SHP77 treated with DMSO at 0.1 percent for 48 hours (cell line): ENCODE measurements at places on chromosomes 2 and 18.

DNA sequence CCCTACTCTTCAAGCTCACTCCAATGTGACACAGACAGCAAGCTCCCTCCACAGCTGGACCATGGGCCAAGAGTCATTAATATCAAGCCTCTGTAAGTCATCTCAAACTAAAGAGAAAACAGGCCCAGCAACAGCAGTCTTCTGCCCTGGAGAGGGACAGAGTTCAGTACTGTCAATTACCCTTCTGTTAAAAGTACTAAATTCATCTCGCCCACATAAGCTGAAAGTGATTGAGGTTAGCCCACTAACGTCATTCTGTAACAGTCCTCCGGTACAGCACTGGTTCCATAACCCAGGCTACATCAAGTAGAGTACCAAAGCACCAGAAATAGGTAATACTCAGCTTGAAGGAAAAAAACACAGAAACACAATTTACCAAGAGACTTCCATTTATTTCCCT, 25.9 kb downstream of the THADA start:
- no peak for DNase-seq

DNA sequence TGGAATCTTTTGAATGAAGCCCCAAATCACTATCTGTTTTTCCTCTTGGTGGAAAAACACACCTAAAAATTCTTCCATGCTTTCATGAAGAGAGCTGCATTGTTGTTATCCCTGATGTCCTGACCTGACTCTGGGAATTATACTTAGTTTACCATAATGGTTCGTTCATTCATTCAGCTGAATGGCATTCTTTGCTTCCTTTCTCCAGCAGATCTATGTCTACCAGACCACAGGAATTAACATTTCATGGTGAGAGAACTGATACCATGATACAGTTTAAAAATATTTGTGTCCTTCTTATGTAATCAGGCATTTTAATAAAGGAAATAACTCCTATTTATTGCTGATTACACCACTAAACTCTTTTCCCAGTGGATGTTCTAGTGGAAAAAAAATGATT, 11.1 kb upstream of the SLC4A10 start:
- DNase-seq: no peak

DNA sequence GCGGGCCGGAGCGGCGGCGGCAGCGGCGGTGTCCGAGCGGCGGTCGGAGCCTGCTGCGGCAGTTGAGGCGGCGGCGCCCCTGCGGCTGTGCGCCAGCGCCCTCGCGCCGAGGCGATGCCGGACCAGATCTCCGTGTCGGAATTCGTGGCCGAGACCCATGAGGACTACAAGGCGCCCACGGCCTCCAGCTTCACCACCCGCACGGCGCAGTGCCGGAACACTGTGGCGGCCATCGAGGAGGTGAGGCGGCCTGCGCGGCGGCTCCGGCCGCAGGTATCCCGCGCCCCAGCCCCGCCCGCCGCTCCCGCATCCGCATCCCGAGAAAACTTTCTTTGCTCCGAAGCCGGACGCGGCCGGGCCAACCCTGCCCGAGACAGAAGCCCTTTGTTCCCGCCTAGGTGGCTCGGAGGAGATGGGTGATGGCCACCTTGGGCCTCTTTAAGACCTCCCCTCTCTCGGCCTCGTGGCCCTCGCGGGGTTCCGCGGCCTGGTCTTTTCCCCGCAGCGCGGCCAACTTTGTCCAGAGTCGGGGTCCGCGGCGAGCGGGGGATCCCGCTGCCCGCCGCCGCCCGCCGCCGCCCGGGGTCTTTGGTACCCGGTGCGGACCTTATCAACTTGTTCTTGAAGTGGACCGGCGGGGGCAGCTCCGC, 504 bp downstream of the ASAP2 start:
- DNase-seq: no peak

DNA sequence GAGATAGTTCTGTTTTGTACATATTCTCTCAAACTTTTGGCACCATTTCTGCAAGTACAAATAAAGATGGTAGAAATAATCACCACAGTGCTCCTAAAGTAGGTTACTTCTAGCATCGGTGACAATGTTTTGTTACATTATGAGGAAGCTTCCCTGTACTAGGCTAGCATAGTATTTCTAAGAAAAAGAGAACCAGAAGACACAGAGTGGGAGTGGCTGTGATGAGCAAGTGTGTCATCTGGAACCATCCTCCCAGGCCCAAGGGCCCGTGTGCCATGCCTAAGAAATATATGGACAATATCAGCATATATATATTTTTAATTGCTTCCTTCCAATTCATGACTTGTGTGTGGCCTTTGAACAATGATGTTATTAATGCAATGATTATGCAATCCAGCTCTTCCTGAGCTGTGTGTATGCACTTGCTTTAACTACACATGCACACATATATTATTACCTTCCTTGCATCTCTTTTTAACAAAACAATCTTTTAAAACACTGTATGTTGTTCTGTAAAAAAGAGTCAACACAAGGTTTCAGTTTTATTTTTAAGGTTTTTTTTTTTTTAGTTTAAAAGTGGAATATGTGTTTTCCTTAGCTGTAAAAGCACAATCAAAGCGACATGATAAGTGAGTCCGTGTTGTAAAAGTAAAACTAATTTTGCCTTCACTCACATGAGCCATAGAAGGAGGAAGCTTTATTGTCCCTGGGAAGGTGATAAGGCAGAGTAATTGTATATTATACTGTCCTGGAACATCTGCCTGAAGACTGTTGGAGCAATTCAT, 303.9 kb downstream of the ZNF407 start:
- no peak for DNase-seq

- DNase-seq: no peak
These were observed 4.2 kb downstream of the RNF144A start for GRCh38 chr2:6921321-6921922.

DNA sequence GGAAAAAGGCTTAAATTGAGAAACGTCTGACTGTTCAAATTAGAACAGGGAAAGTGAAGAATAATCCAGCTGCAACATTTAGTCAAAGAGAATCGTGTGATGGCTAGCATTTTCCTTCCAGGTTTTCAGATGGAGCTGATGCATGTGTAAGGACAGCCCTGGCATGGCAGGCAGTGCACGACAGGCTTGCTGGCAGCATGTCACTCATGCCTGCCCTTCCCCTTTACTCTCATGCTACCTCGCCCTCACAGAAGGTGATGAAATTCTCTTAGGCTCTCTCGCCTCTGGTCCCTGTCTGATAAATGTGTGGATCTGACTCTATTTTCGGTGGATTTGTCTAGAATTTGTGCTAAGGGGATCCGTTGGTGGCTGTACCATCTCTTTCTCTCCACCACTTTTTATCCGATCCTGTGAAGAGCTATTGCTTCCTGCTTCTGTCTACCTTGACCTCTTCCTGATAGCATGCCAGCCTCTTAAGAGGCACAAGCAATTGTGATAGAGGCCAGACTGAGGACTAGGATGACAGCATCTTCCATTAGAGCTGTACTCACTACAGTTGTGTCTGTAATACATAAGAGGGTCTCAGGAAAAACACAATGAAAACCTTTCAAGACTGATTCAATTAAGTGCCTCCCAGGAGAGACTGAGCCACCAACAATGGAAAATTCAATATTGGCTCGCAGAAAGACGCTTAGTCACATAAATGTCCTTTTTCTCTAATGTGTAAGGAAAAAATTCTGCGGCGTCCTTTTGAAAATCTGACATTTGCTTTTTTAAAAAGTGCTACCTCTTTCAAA, 65.6 kb upstream of the NOSTRIN start:
- DNase-seq: no peak

DNA sequence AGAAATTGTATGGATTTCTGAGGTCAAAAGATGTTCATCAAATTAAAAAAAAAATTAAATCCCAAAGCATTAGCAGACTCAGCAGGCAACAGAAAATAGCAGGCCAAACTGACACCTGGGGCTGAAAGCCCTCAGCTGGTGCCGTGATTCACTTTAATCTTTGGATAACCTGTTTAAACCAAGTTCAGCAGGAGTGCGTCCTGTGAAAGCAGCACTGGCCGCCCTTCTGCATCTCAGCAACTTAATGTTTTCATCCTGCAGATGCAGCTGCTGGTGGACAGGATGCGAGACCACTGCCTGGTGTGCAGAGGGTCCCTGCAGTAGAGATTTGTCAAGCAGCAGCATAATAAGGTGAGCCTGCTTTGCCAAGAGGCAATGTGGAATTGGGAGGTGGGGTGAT, 41.2 kb downstream of the CCDC68 start:
- DNase-seq: no peak

DNA sequence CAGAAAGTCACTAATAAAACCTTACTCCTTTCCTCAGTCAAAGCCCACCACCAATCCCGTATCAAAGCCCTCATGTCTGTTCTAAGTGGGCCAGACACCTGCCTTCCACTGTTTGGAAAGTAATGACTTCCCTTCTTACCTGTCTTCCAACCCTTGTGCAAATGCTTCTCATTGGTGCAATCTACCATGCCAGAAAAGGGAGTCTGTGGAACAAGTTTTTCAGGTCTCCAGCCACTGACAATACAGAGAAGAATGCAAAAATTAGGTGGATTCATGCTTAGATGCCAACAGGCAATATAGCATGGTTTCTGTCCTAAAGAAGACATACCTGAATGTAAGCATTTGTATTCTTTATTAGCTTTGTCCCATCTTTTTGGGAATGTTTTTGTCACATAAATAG, 1140.6 kb upstream of the LRRTM1 start:
- no peak for DNase-seq

GRCh38 chr2:25566694-25567093, 106.7 kb downstream of the DTNB start:
- DNase-seq: no peak

DNA sequence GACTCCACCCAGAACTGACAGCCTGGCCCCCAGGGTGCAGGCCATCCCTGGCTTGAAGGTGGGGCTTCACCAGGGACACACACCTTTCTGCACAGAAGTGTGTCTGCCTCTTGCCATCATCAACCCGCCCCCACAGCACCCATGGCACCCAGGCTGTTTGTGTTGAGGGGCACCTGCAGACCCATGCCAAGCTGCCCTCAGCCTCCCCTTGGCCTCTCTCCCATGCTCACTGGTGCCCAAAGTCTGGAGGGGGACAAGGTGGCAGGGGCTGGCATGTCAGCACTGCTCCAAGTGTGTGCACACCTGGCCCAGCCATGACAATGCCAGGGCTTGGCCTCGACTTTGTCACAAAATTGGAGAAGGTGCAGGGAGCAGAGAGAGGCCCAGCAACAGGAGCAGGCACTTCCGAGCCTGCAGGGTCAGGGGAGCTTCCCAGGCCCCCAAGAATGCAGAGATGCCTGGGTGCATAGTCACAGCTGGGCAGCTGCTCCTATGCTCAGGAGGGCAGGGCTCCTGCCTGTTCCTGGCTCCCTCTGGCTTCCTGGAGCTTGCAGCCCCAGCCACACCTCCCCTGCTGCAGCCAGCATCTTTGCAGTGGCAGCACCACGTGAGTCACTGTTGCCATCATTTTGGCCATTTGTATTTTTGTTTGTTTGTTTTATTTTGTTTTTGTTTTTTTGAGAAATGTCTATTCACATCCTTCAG, 280.6 kb upstream of the UBE2E3 start:
- DNase-seq: no peak

- no peak for DNase-seq
These were observed 70.2 kb downstream of the ACAA2 start for GRCh38 chr18:49743117-49743567.

DNA sequence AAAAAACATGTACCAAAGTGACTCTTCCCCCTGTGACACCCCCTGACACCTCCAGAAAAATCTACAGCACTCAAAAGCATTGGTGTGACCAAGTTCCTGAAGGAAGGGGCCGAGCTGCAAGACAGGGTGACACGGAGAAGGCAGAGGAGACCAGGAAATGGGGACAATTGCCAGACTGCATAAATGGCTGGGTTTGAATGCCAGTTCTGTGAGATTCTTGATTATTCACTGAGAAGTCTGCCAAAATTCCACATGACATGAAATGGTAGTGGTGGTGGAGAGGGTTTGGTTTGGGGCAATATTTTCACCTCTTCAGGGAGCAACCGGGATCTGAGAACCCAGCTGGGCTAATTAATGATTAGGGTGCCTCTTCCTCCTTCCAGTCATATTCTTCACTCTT, 178.5 kb downstream of the ARL4C start:
- DNase-seq: no peak

DNA sequence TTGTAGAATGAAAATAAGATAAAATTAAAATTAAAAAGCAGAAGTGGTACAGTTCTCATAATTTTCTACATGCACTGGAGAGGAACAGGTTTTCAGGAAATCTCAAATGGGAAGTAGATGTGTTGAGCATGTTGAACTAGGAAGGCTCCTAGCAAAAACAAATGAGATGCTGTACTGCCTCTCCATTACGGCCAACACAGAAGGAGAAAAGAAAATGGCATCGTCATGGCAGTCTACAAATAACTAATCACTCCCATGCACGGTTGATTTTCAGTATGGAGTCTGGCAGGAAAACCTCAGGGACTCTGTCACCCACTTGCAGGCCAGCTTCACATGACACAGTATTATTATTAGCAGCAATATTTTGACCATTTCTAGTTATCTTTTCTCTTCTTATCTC, 278.7 kb downstream of the NRXN1 start:
- no peak for DNase-seq

GRCh38 chr2:48900321-48901014, 144.9 kb upstream of the LHCGR start:
- DNase-seq: no peak

DNA sequence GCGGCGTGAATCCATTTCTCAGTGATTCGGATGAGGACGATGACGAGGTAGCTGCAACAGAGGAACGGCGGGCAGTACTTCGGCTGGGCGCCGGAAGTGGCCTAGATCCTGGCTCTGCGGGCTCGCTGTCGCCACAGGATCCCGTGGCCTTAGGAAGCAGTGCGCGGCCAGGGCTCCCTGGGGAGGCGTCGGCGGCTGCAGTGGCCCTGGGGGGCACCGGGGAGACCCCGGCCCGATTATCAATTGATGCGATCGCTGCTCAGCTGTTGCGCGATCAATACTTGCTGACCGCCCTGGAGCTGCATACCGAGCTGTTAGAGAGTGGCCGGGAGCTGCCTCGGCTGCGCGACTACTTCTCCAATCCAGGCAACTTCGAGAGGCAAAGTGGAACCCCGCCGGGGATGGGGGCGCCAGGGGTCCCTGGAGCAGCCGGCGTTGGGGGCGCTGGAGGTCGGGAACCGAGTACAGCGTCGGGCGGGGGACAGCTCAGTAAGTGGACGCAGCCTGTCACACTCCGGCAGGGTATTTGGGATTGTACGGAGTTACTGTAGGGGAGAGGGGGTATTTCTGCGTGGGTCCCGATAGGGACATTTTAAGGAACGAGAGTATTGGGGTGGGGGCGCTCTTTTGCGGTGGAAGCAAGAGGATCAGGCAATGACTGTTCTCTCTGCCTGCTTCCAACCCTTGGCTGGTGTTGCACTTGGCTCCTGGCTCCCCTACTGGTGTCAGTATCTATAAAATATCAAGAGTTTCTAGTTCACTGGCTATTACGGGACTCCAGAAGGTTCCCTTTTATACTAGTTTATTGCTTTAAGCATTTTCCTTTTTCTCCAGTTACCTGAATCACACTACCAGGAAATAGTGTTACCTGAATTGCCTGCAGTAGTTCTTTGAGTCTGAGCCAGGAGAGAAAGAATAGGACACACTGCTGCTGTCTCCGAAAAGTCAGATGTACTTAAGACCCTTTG, 772 bp downstream of the RELCH start:
- DNase-seq: no peak
